ENCODE measurements at places on chromosomes 3 and 15.

DNA sequence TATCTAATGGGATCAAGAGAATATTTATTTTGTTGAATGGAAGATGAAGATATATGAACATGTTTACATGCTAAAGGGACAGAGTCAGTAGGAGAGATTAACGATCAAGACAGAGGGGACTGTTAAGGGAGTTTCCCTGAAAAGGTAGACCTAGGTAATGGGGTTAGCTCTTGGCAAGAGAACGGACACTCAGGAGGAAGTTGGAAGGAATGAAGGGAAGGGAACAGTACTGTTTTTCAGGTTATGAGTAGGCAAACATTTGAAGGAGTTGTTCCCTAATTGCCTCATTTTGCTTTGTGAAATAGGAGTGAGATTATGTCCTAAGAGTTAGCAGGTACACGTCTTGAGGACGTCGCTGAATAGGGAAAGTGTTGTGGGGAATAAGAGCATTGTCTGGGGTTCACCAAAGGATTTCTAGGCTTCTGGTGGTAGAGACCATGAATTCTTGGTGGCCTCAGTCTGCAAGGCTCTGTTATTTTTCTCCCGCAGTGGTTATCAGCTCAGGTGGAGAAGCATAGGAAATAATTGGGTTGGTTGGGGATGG is 41.3 kb downstream of the PDE8A start:
- DNase-seq, result no peak

- no peak for DNase-seq
Observed at GRCh38 chr3:67118122-67118521, 120.0 kb downstream of the KBTBD8 start.

- DNase-seq, result no peak
Observed at GRCh38 chr15:87347806-87348515, 908.6 kb downstream of the NTRK3 start.

GRCh38 chr3:146883288-146883687 is 278.1 kb upstream of the PLSCR5 start:
- DNase-seq, result no peak

DNA sequence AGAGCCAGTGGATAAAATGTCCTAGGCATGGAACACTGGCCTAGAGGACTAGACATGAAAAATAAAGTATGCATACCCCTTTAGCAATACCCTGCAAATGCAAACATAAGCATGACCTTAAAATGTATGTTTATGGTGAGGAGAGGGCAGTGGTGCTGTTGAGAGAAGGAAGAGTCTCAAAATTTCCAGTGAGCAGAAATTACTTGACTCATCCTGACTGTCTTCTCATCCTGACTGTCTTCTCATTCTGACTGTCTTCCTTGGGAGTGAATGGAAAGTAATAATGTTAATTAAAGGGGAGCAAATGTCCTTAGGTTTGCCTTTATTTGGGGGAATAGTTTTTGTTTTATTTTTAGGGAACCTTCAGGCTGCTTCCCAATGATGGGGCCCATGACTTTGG is 121.5 kb upstream of the GALNT15 start:
- no peak for DNase-seq

DNA sequence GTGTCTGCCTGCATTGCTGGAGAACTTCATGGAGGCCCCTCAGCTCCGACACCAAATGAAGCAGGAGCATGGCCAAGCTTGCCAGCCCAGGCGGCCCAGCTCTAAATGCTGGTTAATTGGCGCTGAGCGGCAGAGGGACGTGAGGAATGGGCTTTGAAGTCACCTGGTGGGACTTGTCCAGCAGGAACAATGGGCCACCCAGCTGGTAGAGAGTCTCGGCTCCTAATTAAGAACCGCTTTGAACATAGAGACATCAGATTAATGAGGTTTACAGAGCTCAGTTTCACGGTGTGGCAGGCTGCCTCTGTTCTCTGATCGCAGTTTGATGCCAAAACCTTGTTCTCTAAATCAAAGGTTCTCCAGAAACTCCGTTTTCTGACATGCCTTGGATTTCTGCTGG is 77.5 kb upstream of the LINGO1 start:
- DNase-seq, result no peak

DNA sequence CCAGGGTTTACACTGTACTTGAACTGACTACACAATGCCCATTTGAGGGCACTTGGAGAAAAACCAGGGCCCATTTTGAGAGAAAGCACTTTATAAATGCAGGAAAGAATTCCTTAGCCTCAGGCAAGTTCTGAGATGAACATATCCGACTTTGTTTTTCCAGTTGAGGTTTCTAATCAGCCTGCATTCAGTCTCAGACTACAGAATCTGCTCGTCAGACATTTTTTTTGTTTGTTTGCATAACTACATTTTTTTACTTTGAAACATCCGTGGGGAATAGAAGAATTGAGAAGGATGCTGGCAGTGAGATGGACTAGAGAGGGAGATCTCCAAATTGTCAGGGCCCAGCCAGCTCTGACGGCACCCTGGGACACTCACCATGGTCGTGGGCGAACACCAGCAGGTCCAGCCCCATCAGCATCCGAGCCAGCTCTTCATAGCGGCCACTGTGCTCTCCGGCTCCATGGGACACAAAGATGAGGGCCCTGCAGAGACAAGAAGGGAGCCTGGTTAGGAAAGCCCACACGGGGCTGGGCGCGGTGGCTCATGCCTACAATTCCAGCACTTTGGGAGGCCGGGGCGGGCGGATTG is 40.8 kb downstream of the MGLL start:
- DNase-seq, result peak; percentile 13

DNA sequence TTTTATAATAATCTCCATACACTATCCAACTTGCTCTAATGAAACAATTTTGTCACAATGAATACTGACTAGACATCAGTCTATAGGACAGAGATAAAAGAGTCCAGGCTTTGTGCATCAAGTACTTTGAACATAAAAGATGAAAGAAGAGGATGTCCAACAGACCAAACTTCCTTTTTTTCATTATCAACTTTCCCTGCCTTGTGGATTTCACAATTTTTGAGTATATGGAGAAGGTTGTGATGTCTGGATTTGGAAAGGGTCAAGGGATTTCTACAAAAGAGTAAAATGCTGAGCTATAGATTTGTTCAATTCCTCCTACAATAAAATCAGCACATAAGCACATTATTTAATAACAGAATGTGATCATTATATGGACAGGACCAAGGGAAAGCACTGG is 25.7 kb downstream of the CD47 start:
- no peak for DNase-seq

- peak; percentile 55 for DNase-seq
Observed at GRCh38 chr15:57213862-57214261, 162.4 kb upstream of the CGNL1 start.

All from AML-193 (cell line).